ENCODE measurements at places on chromosomes 2 and 18.

- DNase-seq, result no peak
These were observed 98.9 kb upstream of the SH3BP4 start for GRCh38 chr2:234852941-234853340.

DNA sequence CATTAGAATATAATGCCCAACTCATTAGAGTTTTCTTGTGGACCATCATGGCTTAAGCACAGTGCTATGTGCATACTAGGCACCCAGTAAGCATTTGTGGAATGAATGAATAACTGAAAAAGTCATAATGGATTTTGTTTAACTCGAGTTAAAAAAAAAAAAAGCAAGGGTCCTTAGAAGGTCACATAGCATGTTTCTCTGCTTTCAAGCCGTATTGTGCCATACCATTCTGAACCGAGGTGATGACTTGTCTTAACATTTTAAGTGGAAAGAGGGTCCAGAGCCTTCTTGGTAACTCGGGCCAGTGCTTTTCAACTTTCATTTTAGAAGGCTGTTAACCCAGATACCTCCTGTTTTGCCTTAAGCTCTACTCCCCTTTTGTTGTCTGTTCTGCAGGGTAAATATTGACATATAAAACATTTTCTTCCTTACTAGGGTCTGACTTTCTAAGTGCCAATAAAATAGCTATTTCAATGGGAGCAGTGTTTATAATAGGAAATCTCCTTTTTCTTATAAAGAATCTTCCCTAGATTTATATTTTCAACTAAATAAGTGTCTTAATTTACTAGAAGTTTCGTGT, 787 bp upstream of the ADGRF3 start:
- no peak for DNase-seq

DNA sequence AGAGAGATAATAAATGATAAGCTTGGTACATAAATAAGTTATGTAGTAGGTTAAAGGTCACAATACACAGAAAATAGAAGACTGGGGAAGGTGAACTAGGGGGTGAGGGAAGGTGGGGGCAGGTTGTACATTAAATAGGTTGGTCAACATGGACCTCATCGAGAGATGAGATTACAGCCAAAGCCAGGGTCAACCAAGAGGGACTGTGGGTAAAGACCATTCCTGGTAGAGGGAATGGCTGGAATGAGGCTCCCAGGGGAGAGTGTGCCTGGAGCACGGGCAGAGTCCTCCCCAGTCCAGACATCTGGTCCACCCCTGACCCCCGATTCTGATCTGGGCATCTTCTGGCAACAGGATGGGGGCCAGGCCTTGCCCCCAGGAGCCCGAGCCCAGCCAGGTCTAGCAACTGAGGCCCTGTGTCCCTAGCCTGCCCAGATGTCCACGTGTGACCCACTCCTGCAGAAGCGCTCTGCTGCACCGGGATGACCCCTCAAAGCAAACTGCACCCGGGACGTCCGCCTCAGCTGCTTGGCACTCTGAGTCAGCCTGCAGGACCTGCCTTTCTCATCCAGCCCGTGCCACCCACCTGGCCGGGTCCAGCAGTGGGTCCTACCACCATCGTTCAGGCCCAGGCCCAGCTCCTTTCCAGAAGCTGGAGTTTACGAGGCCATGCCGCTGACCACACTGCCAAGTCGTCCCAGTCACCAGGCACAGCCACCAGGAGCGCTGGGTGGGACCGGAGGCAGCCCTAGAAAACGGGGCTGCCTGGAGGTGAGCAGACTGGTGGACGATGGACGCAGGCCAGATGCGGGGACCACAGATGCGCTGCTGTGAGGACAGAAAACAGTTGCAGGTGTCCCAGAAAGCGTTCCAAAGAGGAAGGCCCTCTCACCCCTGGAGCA, 56.2 kb upstream of the ID2 start:
- DNase-seq, result no peak

GRCh38 chr2:70962885-70963878, 15.2 kb upstream of the ANKRD53 start:
- DNase-seq, result no peak

DNA sequence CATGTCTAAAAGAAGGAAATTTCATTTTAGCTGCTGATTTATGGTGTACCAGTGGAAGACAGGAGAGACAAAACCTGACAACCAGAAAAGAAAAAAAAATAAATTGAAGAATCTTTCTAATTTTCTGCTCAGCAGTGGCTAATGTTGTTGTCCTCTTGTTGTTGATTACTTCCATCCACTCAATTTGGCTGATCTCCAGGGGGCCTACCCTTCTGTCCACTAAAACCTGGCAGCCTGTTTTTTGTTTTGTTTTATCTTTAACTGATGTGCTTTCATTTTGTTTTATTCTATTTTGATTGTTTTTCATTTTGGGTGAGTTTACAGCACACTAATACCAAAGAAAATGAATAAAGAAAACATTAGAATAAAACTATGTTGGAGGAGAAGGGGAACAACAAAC, 27.4 kb downstream of the TFPI start:
- DNase-seq, result no peak

GRCh38 chr18:61784834-61785233, 108.0 kb downstream of the RNF152 start:
- no peak for DNase-seq

- DNase-seq, result no peak
These were observed 208.8 kb upstream of the SALL3 start for GRCh38 chr18:78770823-78771139.

GRCh38 chr2:110716959-110717645, 15.3 kb upstream of the ACOXL start:
- DNase-seq, result no peak

GRCh38 chr2:138209009-138209408, 244.7 kb downstream of the HNMT start:
- no peak for DNase-seq

GRCh38 chr2:15914596-15915385, 25.6 kb upstream of the MYCN start:
- no peak for DNase-seq

DNA sequence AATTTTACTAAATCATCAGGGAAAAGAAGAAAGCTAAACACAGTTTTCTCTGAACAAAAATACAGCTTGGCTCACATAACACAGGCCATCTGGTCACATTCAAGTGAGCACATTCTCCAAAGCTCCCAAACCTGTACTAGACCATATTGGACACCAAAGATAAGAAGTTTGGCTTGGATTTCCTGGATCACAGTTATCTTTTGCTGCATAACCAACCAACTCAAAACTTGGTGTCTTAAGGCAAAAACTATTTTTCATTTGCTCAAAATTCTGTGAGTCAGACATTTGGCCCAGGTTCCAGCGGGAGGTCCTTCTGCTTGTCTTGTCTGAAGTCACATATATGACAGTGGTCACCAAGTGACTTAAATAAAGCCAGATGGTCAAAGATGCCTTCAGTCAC, 83.2 kb downstream of the GYPC start:
- no peak for DNase-seq

- DNase-seq, result no peak
These were observed 115.7 kb upstream of the COPS8 start for GRCh38 chr2:236969767-236970655.

- DNase-seq, result no peak
These were observed 27.7 kb downstream of the FHL2 start for GRCh38 chr2:105371156-105371555.

GRCh38 chr2:128626760-128627511, 308.3 kb upstream of the HS6ST1 start:
- peak; percentile 35 for DNase-seq

DNA sequence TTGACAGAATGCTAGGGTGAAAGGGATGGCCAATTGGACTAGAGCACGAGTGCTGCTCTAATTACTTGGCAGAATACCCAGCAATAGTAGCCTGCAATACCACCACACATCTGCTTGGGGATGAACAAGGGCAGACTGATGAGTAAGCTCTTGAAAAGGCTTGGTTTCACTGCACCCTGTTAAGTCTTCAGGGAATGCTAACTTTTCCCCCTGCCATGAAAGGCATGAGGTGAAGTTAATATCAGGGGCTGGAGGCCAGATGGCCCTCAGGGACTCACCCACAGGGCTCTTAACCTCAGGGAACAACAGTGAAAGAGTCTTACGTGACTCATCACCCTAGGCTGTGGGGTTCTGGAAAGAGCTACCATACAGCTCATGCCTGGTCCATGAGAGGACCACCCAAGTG, 51.7 kb upstream of the MYL1 start:
- DNase-seq, result peak; percentile 31

DNA sequence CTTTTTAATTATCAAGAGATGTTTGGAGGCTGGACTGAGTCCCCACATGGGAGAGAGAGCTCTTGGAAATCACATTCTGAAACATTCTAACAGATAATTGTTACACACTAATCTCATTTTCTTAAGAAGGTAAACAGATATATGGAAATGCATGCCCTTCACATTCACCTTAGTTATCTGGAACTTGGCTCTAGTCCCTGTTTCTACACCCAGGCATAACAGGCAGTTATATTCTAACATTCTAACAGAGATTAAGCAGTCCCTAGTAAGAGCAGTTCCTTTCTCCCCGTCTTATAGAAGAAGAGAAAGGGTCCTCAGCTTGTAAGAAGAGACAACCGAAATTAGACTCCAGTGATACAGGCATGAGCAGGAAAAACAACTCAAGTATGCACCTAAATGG, 385.4 kb downstream of the SOX11 start:
- no peak for DNase-seq

GRCh38 chr2:152790883-152791282, 72.5 kb downstream of the ARL6IP6 start:
- no peak for DNase-seq

- no peak for DNase-seq
These were observed 1.6 kb upstream of the ERMN start for GRCh38 chr2:157327200-157327599.

DNA sequence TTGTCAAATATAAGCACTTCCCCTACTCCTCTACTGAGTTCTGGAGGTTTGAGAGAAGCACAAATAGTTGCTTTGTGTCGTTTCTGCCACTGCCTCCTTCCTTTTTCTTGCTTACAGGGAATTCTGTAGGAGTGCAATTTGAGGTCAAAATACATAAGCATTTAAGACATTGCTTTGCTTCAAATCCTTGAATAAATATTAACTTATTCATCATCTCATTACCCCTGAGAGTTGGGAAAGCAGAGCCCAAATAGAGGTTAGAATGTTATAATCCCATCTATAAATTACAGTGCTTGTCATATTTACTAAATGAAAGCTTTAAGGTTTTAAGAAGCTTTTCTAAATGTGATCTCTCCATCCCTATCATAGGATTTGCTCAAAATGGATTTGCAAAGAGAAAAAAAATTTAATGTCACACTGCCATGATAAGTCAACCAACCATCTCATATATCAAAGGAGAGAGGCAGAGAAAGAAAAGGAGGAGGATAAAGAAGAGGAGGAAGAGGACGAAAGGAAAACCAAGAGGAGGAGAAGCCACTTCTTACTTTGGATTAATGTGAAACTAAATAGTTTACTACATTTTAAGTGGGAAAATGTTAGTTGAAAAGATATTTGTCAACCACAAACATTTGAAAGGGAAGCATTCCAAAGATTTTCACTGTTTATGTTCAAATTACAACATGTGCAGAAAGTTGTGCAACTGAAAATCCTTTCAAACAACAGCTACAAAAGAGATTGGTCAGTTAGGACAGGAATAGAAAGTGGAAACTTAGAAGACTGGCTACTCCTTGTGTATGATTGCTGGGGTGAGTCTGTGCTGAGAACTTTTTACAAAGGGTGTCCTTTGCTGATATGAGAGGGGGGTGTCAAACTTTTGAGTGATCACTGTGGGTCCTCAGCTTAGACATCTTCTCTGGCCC, 277.3 kb upstream of the FN1 start:
- DNase-seq, result no peak

GRCh38 chr2:38370664-38371063, 6.4 kb downstream of the ATL2 start:
- no peak for DNase-seq

DNA sequence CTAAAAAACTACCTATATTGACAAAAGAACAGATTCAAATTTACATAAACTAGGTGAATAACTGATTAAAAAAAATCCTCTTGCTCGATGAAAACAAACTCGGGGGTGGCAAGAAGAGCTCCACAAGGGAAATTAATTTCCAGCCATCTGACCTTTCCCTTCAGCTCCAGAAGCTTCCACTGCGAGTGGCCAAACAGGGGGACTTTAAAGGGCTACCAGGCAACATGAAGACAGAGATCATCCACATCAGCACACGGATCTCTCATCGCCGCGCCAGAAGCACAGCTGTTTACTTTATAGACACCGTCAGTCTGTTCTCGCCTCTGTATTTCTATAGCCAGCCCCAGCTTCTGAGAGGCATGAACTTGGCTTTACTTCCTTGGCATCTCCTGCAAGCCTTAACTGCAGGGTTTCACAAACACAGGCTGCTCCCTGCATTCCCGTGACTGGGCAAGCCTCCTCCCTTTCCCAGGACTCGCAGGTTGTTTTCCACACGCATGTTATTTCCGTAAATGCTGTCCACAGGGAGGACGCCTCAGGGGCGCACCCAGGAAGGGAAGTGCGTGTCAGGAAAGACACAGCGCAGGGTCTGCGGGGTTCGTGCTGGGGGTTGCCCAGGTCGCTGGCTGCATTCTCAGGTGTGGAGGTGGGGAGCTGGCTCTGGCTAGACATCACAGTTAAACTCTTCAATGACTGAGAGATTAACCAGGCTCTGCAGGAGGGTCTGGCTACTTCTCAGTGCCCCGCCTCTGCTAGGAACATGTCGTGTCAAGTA, 85.0 kb downstream of the USP40 start:
- no peak for DNase-seq

GRCh38 chr18:36284671-36285295, 12.7 kb upstream of the FHOD3 start:
- no peak for DNase-seq

- DNase-seq, result no peak
These were observed 17.7 kb upstream of the NFE2L2 start for GRCh38 chr2:177282181-177282641.

GRCh38 chr2:12326449-12327190, 390.1 kb upstream of the TRIB2 start:
- no peak for DNase-seq

DNA sequence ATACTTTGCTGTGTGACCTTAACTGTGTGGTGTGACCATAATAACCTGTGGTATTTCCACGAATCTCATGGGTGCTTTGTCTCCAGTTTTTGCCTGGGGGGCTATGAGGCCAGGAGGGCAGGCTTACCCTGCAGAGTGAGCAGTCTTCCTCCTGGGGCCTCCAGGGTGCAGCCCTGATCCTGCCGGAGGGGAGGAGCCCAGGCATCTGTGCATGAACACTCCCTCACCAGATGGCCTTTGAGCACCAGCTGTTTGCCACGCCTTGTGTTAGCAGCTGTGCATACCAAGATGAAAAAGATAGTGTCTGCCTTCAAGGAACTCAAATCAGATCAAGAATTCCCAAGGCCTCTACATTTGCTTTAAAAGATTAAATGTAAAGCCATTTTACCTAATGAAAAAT, 75.0 kb upstream of the RBM44 start:
- no peak for DNase-seq

All from HS-27A (cell line).